ENCODE measurements at places on chromosomes 1 and 21.

GRCh38 chr1:214514032-214514818 is 37.2 kb downstream of the PTPN14 start:
- DNase-seq, result no peak

GRCh38 chr1:6544831-6545230 is 9.5 kb downstream of the NOL9 start:
- DNase-seq, result no peak

- no peak for DNase-seq
Observed at GRCh38 chr1:157831968-157832626, 9.5 kb downstream of the CD5L start.

DNA sequence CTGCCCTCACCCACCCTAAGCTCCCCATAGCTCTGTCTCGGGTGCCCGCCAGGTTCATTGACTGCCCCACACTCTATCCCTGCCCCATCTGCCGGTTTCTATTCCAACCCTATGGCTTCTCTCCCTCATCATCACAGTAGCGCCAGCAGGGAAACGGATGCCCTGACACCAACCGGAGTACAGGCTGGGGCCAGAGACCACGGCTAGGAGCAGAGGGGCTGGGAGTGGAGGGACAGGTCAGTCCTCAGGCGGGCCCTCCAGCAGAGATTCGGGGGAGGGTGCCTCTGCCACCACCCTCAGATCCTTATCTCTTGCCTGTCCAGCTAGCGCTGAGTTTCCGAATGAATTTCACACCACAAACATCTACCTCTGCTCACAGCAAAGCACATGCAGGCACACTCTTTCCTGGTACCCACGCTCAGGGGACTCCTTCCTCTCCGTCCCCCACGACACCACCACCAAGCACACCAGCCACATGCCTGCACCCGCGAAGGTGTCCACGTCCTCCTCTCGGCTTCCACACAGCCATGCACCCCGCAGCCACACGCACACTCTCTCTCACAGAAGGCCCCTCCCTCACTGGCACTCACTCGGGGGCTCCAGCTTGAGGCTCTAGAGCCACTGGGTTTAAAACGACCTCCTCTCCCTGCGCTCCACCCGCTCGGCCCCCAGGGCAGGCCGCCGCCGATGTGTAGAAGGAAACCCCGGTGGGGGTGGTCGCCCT is 7.2 kb downstream of the TAL1 start:
- no peak for DNase-seq

DNA sequence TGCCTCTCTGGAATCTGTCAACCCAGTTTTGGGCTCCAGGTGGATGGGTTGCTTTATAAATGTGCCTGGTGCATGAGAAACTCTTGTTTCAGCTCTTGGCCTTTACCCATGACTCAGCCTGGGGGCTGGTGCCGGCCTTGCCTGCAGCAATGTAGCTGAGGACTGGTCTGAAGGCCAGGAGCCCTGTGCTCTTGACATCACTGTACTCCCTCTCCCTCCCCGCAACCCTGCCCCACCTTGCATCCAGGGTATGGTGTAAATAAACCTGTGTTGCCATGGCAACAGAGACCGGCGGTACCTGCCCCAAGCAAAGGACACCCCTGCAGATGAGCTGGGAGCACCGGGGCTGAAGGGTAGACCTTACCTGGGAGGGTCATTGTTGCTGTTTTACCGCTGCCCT is 13.3 kb downstream of the FAM151A start:
- no peak for DNase-seq

- DNase-seq, result peak; percentile 71
Observed at GRCh38 chr1:54791880-54792522, 9.1 kb downstream of the TTC22 start.

GRCh38 chr1:206631085-206631509 is 4.2 kb upstream of the DYRK3 start:
- DNase-seq, result peak; percentile 35

GRCh38 chr1:173224280-173224892 is 17.3 kb upstream of the TNFSF4 start:
- no peak for DNase-seq

DNA sequence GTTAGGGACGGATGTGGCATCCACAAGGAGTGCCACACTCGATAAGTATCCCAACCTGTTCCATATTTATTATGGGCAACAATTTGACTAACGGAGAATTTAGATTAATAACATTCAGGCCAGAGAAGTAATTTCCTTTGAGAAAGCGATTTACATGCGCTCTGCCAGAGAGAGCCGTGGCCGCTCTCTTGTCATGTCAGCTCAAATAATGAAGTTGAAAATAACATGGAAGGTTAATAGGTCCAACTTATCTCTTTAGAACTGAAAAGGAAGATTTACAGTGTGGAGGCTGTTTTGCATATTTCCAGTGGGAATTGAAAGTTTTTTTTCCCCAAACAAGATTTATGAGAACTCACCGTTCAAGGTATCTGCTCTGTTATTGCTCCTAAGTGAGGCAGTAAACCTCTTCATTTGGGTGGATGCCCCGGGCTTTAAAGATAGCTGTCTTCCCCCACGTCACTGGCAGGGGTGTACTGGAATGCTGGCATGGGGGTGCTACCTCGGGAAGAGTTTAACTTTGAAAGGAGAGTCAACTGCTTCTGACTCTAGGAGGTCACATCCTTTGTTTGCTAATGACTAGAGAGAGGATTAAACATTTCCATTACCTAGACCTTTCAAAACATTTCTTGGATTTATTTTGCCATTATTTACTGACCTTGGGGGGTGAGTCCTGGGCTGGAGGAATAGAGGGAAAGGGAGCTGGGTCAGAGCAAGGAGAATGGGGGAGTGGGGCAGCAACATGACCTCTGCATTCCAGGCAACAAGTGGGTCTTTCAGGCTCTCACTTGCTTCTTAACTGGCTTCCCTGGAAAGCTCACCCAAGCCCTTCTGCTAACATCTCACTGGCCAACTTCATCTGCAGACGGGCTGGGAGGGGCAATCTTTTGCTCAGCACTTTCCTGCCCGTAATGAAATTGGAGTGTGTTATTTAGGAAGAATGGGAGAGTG is 204.2 kb downstream of the CAMTA1 start:
- no peak for DNase-seq

- DNase-seq, result no peak
Observed at GRCh38 chr1:152981146-152981871, 2.6 kb upstream of the SPRR1A start.

- DNase-seq, result no peak
Observed at GRCh38 chr1:228006034-228006785, 588 bp upstream of the WNT3A start.

DNA sequence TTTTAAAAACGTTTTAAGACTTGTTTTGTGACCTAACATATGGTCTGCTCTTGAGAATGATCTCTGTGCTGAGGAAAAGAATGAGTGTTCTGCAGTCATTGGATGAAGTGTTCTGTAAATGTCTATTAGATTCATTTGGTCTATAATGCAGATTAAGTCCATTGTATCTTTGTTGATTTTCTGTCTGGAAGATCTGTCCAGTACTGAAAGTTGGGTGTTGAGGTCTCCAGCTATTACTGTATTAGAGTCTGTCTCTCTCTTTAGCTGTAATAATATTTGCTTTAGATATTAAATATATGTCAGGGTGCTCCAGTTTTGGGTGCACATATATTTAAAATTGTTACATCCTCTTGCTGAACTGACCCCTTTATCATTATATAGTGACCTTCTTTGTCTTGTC is 43.2 kb downstream of the CELF3 start:
- no peak for DNase-seq

DNA sequence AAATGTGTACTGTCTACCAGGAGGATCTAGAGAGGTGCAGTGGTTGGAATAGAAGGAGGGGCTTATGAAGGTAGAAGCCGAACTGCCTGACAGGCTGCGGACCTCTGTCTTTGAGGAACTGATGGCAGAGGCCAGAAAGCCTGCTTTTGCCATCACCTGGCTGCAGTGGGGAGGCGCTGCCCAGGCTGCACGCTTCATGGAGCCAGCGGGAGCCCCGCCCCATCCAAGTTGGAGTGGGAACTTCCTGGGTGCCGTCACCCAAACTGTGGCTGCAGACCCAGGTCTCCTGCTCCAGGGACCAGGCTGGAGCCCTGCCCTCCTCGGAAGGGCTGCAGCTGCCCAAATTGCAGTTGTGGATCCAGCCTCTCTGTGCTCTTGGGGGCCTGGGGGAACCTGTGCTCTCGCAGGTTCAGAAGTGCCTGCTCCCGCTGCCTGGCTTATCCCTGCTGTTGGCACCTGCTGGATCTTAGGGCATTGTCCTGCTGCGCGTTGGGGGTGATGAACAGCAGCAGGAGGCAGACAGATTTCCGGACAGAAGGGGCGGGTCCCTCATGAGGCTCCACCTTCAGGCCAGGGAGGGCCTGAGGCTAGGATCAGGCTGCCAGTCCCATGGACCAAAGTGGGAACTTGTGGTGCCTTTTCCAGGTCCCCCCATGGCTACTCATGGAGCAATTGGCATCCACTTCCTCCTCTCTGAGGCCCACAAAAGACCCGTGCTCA is 118.0 kb upstream of the PLPPR4 start:
- DNase-seq, result no peak

- no peak for DNase-seq
Observed at GRCh38 chr1:55825461-55825860, 610.3 kb upstream of the USP24 start.

DNA sequence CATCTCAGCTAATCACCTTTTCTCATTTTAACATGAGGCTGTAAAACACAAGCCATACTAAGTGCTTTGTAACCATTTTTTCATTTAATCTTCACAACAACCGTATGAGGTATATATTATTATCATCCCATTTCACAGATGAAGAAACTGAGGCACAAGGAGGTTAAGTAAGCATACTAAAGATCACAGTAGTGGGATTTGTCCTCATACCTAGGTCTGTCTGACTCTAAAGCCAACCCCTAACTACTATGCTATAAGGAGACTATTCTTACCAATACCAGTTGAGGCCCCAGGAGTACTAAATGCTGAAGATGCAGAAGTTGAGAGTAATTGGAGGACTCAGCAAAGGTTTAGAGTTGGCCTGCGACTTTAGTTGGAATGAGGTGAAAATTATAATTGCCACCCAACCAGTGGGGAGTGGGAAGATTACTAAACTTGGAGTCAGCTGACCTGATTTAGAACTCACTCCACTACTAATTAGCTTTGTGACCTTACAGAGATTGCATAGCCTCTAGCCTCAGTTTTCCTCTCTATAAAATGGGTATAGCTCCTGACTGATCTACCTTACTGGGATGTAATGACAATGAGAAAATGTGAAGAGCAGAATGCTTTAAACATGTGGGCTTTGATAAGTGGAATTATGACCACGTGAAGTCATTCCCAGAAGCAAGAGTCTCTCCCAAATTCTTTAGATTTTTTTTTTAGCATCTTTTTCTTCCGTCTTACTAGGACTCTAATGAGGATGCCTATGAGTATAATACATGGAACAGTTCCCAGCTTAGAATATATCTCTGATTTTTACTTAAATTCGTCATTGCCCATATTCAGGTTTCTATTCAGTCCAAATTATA is 85.8 kb upstream of the IPO9 start:
- no peak for DNase-seq

DNA sequence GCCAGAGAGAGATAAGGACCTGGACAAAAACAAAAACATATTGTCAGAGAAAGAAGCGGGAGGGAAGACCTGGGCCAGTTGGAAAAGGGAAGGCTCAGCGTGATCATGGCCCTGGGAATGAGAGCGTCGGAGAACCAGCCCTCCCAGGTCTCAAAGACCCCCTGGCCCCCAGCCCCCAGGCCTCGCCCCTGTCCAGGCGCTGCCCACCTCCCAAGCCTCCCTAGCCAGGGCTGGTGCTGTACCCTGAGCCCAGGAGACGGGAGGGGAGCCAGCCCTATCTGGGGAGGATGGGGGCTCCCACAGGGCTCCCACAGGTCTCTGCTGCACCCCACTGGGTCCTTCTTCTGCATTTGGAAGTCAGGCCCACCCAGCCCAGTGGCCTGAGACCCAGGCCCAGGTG is 15.1 kb downstream of the CHD5 start:
- no peak for DNase-seq

GRCh38 chr1:17136936-17137335 is 17.7 kb upstream of the PADI2 start:
- DNase-seq, result no peak

DNA sequence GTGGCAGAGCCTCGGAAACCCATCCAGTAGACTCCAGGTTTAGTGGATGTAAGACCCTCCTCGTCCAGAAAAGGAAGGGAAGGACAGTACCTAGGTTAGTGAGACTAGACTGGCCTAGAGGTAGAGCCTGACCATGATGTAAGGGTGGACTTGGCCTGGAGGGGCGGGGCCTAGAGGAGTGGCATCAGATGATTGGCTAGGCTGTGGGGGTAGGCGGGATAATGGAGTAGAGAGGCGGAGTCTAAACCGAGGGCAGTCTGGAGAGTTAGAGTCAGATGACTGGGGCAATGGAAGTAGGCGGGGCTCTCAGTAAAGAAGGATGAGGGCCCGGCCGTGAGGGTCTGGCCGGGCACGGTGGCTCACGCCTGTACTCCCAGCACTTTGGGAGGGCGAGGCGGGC is 70.1 kb downstream of the EPHB2 start:
- DNase-seq, result no peak

- no peak for DNase-seq
Observed at GRCh38 chr1:179237222-179237621, 7.7 kb upstream of the ABL2 start.

GRCh38 chr21:16309250-16309971 is 579.6 kb downstream of the USP25 start:
- no peak for DNase-seq

GRCh38 chr21:15080526-15080925 is 15.7 kb upstream of the NRIP1 start:
- DNase-seq, result no peak

DNA sequence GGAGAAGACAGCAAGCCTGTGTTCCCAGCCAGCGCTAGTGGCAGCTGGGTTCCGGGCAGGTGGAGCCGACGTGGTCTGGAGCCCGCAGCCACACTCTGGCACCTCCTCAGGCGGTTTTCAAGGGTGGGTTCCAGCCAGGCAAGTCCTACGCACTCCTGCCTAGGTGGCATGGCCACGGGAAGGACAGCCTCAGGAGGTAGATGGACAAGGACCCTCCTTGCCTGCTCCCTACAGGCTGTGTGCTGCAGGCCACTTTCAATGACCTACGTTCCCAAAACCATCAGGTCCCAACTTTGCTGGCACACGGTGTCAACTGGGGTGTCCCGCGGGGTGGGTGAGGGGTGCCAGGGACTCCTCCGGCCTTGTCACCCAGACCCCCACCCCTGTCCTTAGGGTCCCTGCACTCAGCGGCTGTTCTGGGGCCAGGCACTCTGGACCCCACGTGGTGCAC is 6.7 kb upstream of the PTGER3 start:
- DNase-seq, result no peak

DNA sequence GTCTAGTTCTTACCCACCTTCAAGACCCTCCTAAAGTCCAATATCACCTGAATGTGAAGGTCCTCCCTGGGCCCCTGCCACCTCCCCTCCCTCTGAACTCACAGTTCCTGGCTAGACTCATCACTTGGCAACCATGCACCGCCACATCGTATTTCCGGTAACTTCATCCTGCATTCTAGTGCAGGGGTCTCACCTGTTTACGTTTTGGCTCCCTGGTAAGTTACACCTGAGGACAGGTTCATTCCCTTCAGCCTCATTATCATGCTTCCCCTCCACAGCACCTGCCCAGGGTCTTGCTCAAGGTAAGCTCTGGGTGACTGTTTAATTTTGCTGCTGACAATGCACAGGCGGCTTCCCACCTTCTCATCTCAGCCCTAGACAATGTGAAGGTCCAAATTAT is 93.1 kb downstream of the MIS18A start:
- no peak for DNase-seq

- DNase-seq, result no peak
Observed at GRCh38 chr1:31445951-31446350, 32.9 kb downstream of the SERINC2 start.

GRCh38 chr1:9239622-9240401 is 5.2 kb downstream of the H6PD start:
- DNase-seq, result peak; percentile 73

Data from stimulated activated naive CD8-positive, alpha-beta T cell treated with anti-CD3 and anti-CD28 coated beads, Interleukin-15, Interleukin-2, amounts not matched to agents 100 U/mL and 50 U/mL, for 24 hours (primary cell).